Activated CD4-positive, alpha-beta T cell treated with anti-CD3 and anti-CD28 coated beads, Interleukin-2, amount 50 U/mL, for 48 hours (primary cell): ENCODE measurements at places on chromosomes 13 and 19.
A peak's percentile ranks its signal among the peaks of the same experiment; 100 is the strongest.

GRCh38 chr13:89694451-89694850, 1653.0 kb upstream of the MIR17HG start:
- no peak for DNase-seq

- peak; percentile 68 for DNase-seq
Measured at GRCh38 chr19:13195678-13196077, 45.5 kb downstream of the IER2 start.

- DNase-seq, result no peak
Measured at GRCh38 chr13:30313311-30313710, 6.0 kb upstream of the KATNAL1 start.

GRCh38 chr19:46052896-46053295, 12.1 kb upstream of the IGFL4 start:
- DNase-seq, result no peak

GRCh38 chr13:59893266-59893665, 270.5 kb downstream of the DIAPH3 start:
- DNase-seq, result no peak

DNA sequence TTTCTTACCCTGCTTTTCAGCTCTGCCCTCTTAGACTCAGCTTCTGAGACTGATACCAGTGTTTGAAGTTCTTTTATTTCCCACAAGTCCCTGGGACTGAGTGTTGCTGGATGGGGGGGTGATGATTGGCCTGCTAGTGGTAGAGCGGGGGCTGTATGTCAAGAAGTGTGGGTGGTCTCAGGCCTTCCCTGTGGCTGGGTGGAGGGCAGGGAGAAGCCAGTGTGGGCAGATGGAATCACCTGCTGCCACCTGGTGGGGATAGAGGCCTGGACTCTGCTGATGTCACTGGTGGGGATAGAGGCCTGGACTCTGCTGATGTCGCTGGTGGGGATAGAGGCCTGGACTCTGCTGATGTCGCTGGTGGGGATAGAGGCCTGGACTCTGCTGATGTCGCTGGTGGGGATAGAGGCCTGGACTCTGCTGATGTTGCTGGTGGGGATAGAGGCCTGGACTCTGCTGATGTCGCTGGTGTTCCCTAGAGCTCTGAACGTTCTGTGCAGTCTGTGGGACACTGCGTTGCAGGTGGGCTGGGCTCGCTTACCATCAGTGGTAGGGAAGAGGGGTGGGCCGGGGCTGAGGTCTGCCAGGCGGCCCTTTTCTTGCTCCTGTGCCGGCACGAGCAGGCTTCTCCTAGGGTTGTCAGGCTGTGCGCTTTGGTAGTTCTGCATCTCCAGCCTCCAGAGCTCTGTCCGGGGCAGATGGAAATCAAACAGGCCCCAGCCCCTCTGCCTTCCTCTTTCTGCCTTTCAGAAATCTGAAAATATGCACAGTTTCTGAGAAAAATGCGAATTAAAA, 101.3 kb downstream of the ARHGEF7 start:
- DNase-seq, result peak; percentile 48

- no peak for DNase-seq
Measured at GRCh38 chr13:39982745-39983144, 327.3 kb downstream of the COG6 start.

- DNase-seq, result no peak
Measured at GRCh38 chr19:5318306-5318705, 22.3 kb downstream of the PTPRS start.

DNA sequence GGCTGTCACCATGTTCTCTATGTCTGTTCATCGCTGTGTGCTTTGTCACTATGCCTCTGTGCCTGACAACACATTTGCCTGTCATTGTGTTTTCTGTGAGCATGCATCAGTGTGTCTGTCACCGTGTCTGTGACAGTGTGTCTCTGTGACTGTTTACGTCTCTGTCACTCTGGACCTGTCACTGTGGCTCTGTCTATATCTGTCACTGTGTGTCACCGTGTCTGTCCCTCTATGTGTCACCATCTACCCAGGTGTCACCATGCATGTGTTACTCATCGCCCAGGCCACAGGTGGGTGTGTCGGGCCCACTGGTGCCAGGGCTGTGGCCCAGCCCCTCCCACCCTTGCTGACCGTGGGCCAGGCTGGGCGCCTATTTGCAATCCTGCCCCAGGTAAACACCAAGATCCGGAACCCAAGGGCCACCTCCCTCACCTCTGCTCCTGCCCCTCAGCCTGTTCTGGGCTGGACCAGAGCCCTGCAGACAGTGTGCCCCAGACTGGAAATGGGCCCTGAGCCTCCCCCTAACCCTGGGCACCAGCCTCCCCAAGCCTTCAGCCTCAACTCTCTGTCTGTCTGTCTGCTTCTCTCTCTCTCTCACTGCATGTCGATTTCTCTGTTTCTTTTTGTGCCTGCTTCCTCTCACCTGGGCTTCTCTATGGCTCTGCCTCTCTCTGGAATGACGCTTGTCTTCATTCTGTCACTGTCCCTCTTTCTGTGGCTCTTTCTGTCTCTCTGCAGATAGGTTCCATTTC, 7.7 kb downstream of the IRF2BP1 start:
- DNase-seq, result no peak

DNA sequence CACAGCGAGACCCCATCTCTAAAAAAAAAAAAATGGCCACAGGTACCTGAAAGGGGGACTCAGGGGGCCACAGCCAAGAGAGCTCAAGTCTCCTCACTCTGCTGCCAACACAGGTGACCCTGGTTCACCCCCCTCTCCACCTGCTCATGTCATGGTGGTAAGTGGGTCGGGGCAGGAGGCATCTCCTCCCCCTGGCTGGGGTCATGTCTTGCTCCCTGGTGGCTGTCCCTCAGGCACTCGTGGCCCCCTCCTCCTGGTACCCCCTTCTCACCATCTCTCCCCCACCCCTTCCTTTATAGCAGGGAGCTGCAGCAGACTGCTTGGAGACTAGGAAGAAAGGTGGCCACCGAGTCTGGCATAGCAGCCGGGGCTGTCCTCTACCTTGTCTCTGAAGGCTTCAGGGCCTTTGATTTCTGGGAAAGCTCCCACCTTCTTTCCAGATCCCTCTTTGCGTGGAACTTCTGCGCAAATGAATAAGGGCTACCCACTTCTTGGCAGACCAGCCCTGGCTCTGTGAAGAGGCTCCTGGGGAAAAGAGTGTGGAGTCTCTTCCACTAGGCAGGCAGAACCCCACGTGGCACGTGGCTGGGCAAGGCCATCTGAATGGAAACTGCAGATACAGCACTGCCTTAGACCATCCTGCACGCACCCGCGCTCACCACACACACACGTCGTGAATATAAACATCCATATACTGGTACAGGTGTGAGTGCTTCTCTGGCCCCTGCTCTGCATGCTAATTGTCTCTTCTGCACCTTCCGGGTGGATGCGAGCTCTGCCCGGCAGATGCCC, 20.1 kb upstream of the MIER2 start:
- DNase-seq, result no peak

DNA sequence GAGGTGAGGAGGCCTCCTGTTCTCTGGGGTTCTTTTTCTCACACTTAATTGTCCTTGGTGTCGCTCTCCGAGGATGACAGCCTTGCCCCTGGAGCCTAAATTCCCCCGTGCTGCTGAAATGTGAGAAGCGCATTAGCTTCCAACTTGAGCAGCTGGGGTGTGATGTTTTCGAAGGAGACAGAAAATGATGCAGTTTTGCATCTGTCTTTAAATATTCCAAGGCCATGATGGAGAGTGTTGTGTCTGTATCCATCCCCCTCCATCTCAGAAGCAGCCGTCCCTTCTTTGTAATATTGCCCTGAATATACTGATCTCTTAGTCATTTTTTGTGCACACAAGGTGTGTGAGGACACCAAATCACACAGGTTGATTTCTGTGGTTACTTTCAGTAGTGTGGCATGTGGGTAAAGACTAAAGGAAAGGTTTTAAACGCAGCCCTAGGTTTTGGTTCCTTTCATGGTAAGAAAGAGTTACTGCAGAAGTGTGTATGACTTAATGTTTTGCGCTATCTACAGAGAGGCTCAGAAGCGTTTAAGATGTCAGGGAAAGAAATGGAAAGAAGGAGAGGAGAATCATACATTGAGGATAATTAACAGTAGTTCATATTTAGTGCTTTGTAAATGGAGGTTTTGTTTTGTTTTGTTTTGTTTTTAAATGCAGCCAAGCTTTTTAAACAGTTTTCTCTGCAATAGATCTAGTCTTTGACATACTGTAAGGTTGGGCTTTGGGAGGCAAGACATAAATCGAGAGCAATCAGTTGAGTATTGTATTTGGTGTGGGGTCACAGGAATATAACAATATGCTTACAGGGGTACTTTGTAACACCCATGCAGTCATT, 1.6 kb downstream of the NBEA start:
- no peak for DNase-seq

- DNase-seq, result no peak
Measured at GRCh38 chr19:18090545-18091216, 3.9 kb upstream of the IL12RB1 start.

DNA sequence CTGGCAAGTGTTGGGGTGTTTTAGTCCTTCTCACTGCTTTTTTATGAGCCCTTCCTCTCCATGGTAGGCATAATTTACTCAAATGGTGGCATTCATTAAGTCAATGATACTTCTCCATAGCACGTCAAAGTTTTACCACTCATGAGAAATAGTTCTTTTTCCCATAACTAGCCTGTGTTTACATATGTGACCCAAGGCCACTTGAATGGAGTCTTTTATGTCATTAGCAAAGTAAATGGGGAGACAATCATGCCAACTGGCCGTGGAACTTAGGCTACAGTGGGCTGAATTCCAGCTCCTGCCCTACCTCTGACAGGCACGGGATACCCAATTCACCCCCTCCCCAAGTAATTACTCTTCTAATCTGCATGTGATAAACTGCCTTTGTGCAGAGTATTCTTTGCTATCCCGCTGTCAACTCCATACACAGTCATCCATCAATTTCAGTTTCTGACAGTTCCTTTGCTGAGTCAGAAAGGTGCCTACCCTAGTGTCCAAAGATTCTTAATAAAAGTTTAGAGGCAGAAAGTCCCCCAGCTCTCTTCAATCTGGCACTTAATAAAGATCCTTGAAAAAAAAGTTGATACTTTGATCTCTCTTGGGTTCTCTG, 16.9 kb downstream of the PROSER1 start:
- no peak for DNase-seq

- DNase-seq, result no peak
Measured at GRCh38 chr13:84430015-84430414, 547.7 kb upstream of the SLITRK1 start.

- no peak for DNase-seq
Measured at GRCh38 chr13:66219506-66219905, 1010.6 kb downstream of the PCDH9 start.

DNA sequence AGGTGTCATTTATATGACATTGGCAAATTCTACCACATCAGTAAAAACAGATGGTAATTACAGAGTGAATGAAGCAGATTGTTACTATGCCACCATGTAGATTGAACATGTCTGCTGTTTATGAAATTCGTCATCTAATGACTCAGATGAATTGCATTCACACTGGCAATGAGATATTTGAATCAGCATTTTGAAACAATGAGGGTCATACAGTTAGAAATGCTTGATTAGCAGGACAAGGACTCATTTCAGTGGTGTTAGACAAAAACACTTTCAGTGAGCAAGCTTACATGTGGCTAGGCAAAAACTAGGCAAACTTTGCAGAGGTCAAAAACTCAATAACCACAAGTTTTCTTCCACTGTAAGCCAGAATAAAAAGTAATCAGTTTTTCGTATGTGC, 1165.0 kb downstream of the SLITRK1 start:
- DNase-seq, result no peak

DNA sequence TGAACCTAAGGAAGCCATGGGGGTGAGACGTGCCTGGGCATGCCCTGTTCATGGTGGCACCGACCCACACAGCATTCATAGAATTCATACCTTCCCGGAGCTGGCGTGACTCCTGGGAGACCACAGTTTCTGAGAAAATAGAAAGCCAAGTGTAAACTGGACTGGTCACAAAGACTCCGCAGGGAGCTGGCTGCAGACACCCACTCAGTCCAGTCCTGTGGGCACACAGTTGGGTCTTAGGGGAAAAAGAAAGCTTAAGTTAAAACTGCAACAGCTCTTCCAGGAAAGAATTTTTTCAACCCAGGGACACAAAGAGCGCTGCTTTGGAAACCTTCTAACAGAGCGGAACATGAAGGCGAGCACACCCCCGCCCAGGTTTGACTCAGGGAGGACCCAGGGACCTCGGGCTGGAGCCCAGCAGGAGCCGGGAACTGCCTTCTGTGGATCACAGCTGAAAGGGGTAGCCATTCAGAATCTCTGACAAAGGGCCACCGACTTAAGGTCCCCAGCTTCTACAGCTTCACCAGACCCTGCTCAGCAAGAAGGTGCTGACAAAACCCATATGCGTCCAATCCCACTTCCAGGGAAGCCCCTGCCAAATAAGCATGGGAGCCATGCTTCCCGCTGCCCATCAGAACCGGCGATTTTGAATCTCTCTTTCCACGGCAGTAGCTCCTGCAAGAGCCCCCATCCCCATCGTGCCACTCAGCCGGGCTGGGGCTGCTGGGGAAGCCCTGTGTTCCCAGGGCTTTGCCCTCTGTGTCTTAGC, 183.7 kb downstream of the COL4A1 start:
- DNase-seq, result no peak

GRCh38 chr13:67094078-67094477, 136.1 kb downstream of the PCDH9 start:
- no peak for DNase-seq

- DNase-seq, result no peak
Measured at GRCh38 chr19:2240881-2241760, 4.5 kb downstream of the SF3A2 start.

- no peak for DNase-seq
Measured at GRCh38 chr13:43864921-43865320, 14.6 kb downstream of the CCDC122 start.

- no peak for DNase-seq
Measured at GRCh38 chr13:82934000-82934399, 948.3 kb downstream of the SLITRK1 start.

- no peak for DNase-seq
Measured at GRCh38 chr13:98909016-98909415, 68.8 kb downstream of the DOCK9 start.

- DNase-seq, result no peak
Measured at GRCh38 chr13:98141091-98141490, 1.8 kb upstream of the FARP1 start.

DNA sequence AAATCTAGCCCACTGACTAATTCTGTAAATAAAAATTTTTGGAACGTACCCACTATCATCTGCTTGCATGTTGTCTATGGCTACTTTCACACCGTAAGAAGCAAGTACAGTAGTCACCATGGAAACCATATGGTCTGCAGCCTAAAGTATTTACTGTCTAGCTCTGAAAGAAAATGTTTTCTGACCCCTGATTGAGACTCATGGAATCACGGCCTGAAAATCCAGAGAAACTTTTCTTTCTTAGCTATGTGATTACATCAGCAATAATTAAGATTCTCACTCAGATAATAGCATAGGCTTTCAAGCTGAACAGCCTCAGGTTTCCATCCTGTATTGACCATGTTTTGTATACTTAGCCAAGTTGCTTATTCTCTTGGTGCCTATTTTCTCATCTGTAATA, 264.6 kb downstream of the NHLRC3 start:
- no peak for DNase-seq

- no peak for DNase-seq
Measured at GRCh38 chr13:46516599-46517338, 36.2 kb upstream of the LRCH1 start.

GRCh38 chr19:1568320-1569019, at the start of gene MEX3D:
TSS of gene MEX3D (minus strand) at chr19:1568325. CDS start at chr19:1568058, 267 bp downstream.
- DNase-seq, result peak; percentile 76

- DNase-seq, result no peak
Measured at GRCh38 chr19:1776606-1777147, 23.4 kb downstream of the ONECUT3 start.

GRCh38 chr19:1076046-1076386, 9.0 kb downstream of the ARHGAP45 start:
- no peak for DNase-seq

- no peak for DNase-seq
Measured at GRCh38 chr19:38175422-38175821, 48.6 kb downstream of the DPF1 start.
